ENCODE measurements at places on chromosomes 2 and 18. TPM values are rescaled to one million over a fixed set of nuclear protein-coding genes. Genes with fewer than 3 reads are reported as not detected.

The HOXD13 gene
- not detected for total RNA-seq

The FLACC1 gene
- 1.4 TPM for total RNA-seq

The RNF125 gene
- total RNA-seq: 0.16 TPM

The SAG gene
- not detected for total RNA-seq

The UBR3 gene
- total RNA-seq: 24.2 TPM

The RPRM gene
- total RNA-seq: not detected

The MYO5B gene
- not detected for total RNA-seq

The DNER gene
- 14.1 TPM for total RNA-seq

The LRRC30 gene
- not detected for total RNA-seq

The GPC1 gene
- 270 TPM for total RNA-seq

The C18orf32 gene
- 42.6 TPM for total RNA-seq

The PMS1 gene
- total RNA-seq: 8.3 TPM

The BOLL gene
- not detected for total RNA-seq

The CYP27C1 gene
- 0.36 TPM for total RNA-seq

The EN1 gene
- total RNA-seq: not detected

The DSG3 gene
- total RNA-seq: not detected

The SH2D6 gene
- total RNA-seq: not detected

The NEMP2 gene
- total RNA-seq: 2.2 TPM

The LBX2 gene
- 2.1 TPM for total RNA-seq

The STARD7 gene
- total RNA-seq: 100 TPM

The SNORC gene
- total RNA-seq: not detected

The ALPG gene
- total RNA-seq: not detected

The KCNF1 gene
- total RNA-seq: not detected

The ANKRD30BL gene
- not detected for total RNA-seq

The ADAM23 gene
- 8.3 TPM for total RNA-seq

The MYO3B gene
- under 0.01 TPM for total RNA-seq

The TP53I3 gene
- 39.7 TPM for total RNA-seq

The NRP2 gene
- total RNA-seq: 12.6 TPM

The SEC11C gene
- total RNA-seq: 17.9 TPM

The RESP18 gene
- total RNA-seq: not detected

The SCN9A gene
- 1.3 TPM for total RNA-seq

The LAPTM4A gene
- 212 TPM for total RNA-seq

The GCG gene
- total RNA-seq: not detected

The MOGAT1 gene
- not detected for total RNA-seq

The COL4A4 gene
- total RNA-seq: 45.2 TPM

The ARHGAP28 gene
- 1.1 TPM for total RNA-seq

The MREG gene
- total RNA-seq: 1.1 TPM

The MATN3 gene
- total RNA-seq: 0.49 TPM

The LAMA1 gene
- 26.7 TPM for total RNA-seq

The CFAP53 gene
- not detected for total RNA-seq

The EML6 gene
- under 0.01 TPM for total RNA-seq

The SERPINB10 gene
- not detected for total RNA-seq

The POTEC gene
- total RNA-seq: not detected

The CCDC148 gene
- 0.16 TPM for total RNA-seq

The POTEJ gene
- total RNA-seq: not detected

The GPBAR1 gene
- total RNA-seq: not detected
